ENCODE measurements at places on chromosomes 11 and 22. TPM values are rescaled to one million over a fixed set of nuclear protein-coding genes. Genes with fewer than 3 reads are reported as not detected.
A peak's percentile ranks its signal among the peaks of the same experiment; 100 is the strongest.

DNA sequence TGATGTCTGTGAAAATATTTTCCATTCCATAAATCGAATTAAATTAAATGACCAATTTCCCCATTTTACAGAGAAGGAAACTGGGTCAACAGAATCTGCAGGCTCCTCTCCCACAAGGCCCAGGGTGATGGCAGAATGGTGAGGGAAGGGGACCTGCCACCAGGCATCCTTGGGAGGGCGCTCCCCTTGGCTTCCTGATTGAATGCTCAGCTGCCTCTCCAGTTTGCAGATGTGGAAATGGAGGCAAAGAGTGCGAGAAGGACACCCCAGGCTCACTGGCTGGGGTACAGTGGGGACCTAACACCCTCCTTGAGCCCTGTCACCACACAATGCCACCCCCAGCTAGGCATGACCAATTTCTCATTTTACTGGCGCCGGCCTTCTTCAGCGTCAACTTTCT, 28.5 kb upstream of the CSNK1E start:
- no peak for DNase-seq

GRCh38 chr22:35552196-35552842, 11.7 kb downstream of the RASD2 start:
- DNase-seq = peak; percentile 62

- DNase-seq = peak; percentile 93
These were observed 19.2 kb upstream of the PGM2L1 start for GRCh38 chr11:74417379-74417804.

DNA sequence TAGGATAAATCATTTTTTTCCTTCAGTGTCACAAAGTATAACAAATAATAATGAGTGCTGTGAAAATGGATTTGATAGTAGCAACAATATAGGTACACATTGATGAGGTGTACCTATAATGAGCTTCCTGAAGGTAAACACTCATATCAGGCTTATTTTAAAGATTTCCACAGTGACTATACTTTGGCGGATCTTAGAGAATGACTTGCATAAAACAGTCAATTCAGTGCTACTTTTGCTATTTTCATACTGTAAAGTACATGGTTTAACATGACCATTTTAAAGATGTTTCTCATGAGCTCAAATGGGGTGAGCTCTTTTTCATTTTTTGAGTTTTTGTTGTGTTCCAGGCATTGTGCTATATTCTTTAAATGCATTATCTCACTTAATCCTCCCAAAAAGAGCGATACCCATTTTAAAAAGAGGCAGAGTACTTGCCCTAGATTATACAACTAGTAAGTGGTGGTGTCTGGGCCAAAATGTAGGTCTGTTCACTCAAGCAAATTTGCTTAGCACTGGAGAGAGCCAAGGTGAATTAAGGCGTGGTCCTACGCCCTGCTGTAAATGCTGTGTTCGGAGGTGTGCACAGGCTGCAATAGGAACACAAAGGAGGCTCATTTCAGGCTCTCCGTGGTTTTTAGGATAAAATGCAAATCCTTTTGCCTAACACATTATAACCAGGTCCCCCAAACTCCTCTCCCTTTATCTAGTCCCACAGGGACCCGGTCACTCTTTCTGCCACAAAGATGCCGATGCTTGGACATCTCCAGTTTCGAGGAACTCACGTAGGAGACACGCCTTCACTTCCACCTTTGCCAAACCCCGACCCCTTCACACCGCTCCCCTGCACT, 617 bp upstream of the ALKBH3 start:
- no peak for DNase-seq

DNA sequence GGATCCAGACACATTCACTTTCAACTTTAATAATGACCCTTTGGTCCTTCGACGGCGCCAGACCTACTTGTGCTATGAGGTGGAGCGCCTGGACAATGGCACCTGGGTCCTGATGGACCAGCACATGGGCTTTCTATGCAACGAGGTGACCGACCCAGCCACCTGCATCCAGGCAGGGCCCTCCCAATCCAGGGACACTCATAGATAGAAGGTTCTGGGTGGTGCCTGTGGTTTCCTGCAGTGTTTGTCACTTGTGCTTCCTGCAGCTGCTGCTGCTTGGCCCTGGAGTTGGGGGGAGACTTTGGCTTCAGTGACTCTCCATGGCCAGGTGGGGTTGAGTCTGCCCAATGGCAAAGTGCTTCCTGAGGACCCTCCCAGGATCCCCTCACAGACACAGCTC, 7.3 kb downstream of the APOBEC3B start:
- DNase-seq = no peak

KMT5B gene
- 26.5 TPM for total RNA-seq

DNA sequence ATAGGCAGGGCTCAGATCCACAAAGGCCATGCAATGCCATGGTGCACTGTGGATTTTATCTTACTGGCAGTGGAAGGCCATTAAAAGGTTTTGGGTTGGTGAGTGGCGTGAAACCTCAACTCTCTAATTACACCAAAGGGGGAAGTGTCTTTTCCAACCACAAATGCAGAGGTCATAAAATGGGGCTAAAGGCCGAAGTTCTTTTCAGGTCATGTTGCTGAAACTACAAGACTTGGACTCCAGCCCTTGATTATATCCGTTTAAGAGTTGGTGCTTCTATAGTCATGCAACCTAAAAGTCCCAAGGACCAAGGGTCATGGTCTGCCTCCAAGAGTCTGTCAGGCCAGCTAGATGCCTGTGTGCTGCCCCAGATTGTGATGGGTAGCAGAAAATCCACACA, 434.3 kb downstream of the RAB38 start:
- peak; percentile 79 for DNase-seq

CBLIF gene
- total RNA-seq = not detected

Measured in HT-29 (cell line).